ENCODE measurements at places on chromosomes 4 and X.

DNA sequence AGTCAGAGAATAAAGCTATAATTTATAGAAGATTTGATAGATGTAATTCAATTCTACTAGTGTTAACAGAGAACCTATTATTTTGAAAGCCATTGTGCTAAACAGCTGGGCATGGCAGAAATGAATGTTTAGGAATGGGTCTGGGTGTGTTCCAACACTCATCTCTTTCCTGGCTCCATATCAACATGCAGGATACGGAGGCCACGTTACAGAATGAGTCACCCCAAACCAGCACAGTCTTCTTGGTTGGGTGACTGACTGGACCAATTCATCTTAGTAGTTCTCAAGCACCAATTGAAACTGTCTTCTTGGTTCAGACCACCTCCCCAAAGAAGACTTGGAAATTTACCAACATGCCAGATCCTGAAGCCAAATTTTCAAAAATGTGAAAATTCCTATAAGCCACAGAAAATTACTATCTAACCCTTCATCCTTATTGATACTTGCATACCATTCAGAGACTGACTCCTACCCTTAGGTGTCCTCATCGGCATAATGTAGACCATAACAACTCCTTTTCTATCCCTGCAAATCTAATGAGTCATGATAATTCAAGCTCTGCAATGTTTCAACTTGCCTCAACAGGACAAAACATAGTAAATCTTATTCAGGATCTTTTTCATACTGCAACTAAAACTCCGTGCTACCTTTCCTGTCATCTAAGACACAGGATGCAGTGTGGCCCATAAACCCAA is 52.0 kb upstream of the ATOH1 start:
- DNase-seq: no peak

- no peak for DNase-seq
These were observed 119.2 kb downstream of the ARHGAP10 start for GRCh38 chr4:147851135-147851534.

- no peak for DNase-seq
These were observed 364.6 kb downstream of the ZIC3 start for GRCh38 chrX:137930533-137930932.

GRCh38 chrX:81174286-81174685 is 27.4 kb downstream of the HMGN5 start:
- no peak for DNase-seq

DNA sequence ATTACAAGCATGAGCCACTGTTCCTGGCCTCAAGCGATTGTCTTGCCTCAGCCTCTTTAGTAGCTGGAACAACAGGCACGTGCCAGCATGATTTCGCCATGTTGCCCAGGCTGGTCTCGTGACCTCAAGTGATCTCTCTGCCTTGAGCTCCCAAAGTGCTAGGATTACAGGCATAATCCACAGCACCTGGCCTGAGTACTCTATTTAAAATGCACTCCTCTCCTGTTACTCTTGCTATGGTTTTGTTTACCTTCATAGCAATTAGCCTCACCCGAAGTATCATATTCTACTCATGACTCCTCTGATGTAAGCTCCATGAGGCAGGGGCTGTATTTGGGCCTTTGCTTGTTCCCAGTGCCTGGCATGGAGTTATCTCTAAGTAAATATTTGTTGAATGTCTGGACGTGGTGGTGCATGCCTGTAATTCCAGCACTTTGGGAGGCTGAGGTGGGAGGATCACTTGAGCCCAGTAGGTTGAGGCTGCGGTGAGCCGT is 92.5 kb upstream of the SLC34A2 start:
- DNase-seq: no peak

- DNase-seq: no peak
These were observed 68.9 kb downstream of the ENOX2 start for GRCh38 chrX:130834149-130834548.

DNA sequence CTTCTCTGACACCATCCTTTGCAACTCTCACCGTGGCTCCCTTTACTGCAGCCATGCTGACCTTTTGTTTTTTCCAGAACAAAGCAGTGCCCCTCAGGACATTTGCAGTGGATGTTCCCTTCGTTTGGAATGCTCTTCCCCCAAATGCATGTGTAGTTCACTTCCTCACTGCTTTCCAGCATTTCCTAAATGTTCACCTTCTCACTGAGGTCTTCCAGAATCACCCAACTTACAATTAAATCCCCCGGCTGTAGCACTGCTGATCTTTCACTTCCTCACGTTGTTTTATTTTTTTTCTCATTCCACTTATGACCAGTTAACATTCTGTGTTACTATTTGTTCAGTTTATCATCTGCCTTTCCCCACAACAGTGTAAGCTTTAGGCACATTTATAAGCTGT is 73.1 kb downstream of the GASK1B start:
- DNase-seq: no peak

DNA sequence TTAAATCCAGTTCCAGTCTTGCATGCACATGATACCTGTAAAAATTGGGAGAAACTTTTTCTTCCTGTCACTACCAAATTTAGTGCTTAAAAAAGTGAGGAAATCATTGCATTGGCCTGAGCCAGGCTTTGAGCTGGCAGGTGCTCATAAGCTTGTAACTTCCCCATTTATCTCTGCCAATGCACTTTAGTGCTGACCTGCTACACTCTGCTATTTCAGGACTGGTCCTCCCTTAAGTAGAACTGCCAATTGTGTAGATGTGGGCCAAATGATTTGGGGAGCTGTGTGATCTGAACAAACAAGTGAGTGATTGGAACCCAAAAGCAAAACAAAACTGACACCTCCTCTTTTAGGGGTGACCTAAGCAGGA is 51.8 kb downstream of the ZNF827 start:
- no peak for DNase-seq

- no peak for DNase-seq
These were observed 159.3 kb upstream of the GALNT7 start for GRCh38 chr4:173009129-173009823.

- DNase-seq: no peak
These were observed 172.0 kb downstream of the ADAM29 start for GRCh38 chr4:175090116-175090515.

GRCh38 chrX:2517055-2517454 is 16.3 kb upstream of the DHRSX start:
- DNase-seq: no peak

DNA sequence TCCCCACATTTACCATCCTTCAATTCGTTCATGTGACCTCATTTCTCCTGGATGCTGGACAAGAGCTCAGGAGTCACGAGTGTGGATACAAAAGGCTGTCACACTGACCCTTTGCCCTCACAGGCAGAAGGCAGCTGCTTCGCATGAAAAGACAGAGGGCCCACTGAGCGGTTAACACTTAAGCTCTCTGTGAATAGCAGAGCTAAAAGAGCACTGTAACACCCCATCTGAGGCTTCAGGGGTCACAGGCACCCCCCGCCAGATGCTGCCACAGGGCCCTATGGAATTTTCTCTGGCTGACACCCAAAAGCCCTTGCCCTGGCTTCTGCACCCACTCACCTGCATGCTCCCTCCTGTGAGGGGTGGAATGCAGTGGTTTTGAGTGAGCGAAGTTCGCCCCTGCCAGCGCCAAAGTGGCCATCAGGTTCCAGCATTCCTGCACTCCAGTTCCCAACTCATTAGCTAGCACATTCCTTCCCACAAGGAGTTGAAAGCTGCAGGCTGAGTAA is 360.9 kb downstream of the PPP3CA start:
- no peak for DNase-seq

GRCh38 chrX:2469196-2469685 is 31.5 kb downstream of the DHRSX start:
- DNase-seq: no peak

GRCh38 chr4:113587156-113587555 is 174.4 kb downstream of the CAMK2D start:
- DNase-seq: no peak

GRCh38 chr4:139524062-139524631 is 31.9 kb downstream of the SETD7 start:
- no peak for DNase-seq

GRCh38 chr4:1604706-1605205 is 79.4 kb downstream of the FAM53A start:
- no peak for DNase-seq

DNA sequence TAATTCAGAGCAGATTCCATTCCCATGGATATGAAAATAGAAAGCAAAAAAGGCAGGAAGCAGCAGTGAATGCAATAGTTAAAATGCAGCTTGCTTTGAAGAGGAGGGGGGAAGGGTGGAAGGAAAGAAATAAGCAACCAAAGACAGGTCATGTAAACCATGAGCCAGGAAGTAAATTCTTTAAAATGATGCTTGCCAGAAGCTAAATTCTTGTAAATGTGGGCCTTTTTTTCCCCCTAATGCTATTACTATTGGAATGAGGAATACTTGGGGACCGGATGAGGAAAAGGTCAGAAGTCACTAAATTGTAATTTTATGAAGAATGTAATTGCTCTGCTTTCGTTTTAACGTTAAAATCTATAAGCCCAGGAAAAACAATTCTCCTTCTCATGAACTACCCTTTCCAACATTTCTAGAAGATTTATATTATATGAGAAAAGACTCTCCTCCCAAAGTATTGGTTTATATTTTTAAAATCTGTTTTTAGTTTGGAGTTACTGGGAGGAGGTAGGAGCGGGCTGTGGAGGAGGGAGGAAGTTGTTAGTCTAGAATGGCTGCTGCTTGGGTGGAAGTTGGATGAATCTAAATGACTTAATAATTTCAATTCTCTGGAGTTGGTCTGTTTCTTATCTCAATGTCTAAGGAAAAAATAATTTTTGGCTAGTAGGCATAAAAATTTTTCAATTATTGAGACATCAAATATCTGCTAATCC is 77.6 kb upstream of the PCDH18 start:
- no peak for DNase-seq

- no peak for DNase-seq
These were observed 5.7 kb upstream of the GPR174 start for GRCh38 chrX:79138658-79139241.

DNA sequence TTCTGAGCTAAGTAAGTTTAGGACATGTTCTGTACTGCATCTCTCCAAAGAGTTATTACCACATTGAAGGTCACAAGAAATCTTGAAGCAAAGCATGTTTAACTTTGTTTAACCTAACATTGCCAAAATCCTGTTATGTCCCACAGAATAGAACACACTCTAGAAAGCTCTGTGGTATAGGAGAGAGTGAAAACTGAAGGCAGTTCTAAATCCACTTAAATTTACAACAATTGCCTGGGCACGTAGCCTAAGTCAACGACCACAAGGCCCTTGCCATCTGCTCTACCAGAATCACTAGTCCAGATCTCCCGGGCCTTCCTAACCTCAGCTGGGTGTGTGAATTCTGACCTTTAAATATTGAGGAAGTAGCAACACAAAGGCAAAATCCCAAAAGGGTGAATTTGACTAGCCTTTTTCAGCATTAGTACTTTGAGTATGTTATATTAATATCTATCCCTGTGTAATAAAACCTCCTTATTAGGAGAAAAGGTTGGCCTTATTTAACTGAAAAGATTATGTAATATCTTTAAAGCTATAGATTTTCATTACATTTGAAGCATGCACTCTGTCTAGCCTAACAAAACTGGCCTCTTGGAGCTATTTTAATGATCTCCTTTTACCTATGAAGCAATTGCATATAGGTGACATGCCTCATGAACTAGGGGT is 4.5 kb upstream of the MAML3 start:
- DNase-seq: no peak

GRCh38 chrX:3940000-3940610 is 226.7 kb upstream of the PRKX start:
- DNase-seq: no peak

DNA sequence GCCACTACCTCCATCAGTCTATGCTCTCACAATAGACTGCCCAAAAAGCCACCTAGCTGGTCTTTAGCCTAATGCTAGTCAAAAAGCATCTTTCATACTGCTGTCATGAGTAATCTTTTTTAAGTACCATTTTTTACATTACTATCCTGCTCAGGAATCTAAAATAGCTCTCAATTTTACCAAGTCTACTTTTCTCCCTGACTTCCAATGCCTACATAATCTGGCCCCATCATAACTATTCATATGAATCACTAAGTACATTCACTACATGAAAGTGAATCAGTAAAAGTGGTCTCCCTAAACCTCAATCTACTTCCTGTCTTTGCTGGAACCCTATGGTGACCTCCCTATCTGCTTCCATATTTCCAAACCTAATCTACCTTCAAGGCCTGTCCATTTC is 105.9 kb downstream of the THOC2 start:
- no peak for DNase-seq

All from thoracic aorta (tissue), 2 donors.